ENCODE measurements at places on chromosomes 11 and 22.

- peak; percentile 67 for DNase-seq
These were observed 4.8 kb downstream of the TRIM3 start for GRCh38 chr11:6468712-6469495.

- DNase-seq = no peak
These were observed 23.9 kb upstream of the DGCR8 start for GRCh38 chr22:20056161-20056560.

- DNase-seq = no peak
These were observed 24.8 kb downstream of the UVRAG start for GRCh38 chr11:75839851-75840250.

GRCh38 chr11:105609832-105610781 lies at the start of gene GRIA4:
TSS of gene GRIA4 (plus strand) at chr11:105610073. CDS start at chr11:105610998, 925 bp downstream.
- DNase-seq = no peak

GRCh38 chr11:61973476-61974162 lies 6.2 kb upstream of the FTH1 start:
- no peak for DNase-seq

DNA sequence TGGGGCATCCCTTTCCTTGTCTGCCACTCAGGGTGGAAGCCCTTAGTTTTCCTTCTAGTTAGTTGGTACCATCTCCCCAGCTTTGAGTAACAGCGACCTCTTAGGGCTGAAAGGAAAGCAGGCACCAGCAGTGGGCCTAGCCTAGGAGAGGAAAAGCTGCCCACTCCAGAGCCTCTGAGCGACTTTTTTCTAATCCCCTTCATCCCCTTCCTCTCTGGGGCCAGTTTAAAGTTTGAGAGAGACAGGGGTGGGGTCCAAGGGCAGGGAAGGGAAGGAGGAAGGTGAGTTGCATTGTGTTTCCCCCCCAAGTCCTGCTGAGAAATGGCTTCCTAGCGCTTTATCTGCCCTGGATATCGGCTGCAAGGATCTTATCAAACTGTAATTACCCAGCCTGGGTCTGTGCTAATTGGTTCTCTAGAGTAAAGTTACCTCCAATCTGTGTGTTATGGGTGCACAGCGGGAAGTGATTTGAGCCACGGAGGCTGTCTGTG lies 573.9 kb upstream of the CADM1 start:
- no peak for DNase-seq

DNA sequence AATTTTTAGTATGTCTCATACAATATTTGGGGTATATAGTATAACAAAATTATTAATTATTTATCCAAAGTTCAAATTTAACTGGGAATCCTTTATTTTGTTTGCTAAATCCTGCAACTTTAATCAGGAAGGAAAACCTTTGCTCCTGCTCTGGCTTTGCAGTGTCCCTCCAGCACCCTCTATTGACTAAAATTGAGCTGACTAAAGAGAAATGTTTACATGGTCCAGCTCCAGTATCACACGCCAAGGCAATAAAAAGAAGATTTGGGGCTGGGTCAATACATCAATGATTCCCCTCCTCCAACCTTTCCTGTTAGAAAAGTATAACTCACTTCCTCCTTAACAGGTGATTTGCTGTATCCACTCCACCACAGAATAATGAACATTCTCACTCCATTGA lies 153.0 kb upstream of the LRRC4C start:
- no peak for DNase-seq
